ENCODE measurements at places on chromosomes 1 and 21. TPM values are rescaled to one million over a fixed set of nuclear protein-coding genes. Genes with fewer than 3 reads are reported as not detected.

Gene RNF223
- total RNA-seq: not detected

Gene INSRR
- not detected for total RNA-seq

DNA sequence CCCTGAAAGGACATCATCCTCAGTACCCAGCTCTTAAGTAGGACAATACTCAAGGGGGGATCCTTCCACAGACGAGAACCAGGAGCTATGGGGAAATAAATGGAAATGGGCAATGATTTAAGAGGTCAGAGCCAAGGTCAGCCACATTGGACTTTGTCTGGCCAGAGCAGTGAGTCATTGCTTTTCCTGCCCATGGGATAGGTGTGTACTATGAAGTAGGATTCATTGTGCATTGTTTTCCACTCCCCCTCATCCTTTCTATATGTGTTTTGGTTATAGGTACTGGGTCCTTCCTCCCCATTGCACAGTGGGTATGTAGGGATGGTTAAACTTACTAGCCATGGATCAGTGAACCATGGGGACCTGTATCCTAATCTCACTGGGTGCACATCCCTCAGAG is 328.9 kb upstream of the USP25 start:
- no peak for DNase-seq

- DNase-seq: no peak
Measured at GRCh38 chr21:39094087-39094780, 89.0 kb downstream of the PSMG1 start.

GRCh38 chr1:6028042-6028850 is 17.4 kb upstream of the KCNAB2 start:
- peak; percentile 11 for DNase-seq

DNA sequence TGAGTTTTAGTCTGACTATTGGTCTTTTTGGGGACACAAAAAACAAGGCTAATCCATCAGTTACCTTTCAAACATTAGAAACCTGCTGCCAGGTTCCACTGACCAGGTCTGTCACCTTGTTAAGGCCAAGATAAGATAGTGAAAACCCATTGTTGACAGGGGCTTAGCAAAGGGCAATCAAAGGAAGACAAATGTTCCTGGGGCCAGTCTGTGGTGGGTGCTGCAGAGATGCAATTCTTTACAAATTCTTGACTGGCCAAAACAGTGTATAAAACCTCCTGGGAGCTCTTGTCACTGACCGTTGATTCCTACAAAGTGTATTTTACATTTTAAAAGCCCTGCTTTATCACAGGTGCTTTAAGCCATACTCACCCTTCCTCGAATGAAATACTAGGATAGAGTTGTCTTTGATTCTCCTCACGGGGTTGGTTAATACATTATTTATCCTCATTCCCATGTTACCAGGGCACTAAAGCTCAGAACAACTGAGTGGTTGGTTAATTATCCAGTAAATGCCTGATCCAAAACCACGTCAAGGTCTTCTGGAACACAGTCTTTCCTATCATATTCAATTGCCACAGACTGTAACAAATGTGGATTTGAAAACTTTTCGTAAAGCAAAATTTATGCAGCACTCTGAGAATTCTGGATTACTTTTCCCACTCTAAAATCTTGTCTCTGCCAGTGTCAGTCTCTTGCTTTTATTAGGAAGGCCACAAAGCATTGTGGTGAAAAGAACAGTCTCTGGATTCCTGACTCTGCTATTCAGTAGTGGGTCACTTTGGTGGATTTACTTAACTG is 77.2 kb downstream of the NRIP1 start:
- no peak for DNase-seq

Gene PRRX1
- total RNA-seq: 65.4 TPM

DNA sequence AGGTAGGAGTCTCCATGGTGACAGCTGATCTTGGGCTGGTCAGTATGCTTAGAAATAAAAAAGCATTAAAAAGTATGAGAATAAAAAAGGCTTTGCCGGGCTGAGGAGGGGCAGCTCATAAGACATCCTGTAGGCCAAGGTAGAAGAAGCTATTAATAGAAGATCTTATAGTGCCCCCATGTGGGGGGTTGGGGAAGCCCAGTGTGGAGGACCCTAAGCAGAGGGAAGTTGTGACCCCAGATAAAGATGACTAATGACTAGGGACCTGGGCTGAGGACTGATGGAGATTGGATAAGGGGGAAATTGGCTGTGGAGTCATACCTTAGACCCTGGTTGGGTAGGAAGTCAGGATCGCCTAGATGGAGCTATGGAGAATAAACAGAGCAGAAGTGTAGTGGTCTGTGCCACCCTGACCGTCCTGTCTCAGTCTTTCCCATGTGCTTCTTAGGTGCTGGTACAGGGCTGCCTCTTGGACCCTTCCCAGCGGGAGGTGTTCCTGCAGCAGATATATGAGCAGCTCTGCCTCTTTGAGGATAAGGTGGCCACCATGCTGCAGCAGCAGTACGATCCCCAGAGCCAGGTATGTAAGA is 25.0 kb downstream of the SZT2 start:
- DNase-seq: peak; percentile 52

GRCh38 chr21:35249636-35250035 is 200.5 kb upstream of the RUNX1 start:
- no peak for DNase-seq

Gene GBP3
- 50.0 TPM for total RNA-seq

Gene CELA2A
- total RNA-seq: not detected

DNA sequence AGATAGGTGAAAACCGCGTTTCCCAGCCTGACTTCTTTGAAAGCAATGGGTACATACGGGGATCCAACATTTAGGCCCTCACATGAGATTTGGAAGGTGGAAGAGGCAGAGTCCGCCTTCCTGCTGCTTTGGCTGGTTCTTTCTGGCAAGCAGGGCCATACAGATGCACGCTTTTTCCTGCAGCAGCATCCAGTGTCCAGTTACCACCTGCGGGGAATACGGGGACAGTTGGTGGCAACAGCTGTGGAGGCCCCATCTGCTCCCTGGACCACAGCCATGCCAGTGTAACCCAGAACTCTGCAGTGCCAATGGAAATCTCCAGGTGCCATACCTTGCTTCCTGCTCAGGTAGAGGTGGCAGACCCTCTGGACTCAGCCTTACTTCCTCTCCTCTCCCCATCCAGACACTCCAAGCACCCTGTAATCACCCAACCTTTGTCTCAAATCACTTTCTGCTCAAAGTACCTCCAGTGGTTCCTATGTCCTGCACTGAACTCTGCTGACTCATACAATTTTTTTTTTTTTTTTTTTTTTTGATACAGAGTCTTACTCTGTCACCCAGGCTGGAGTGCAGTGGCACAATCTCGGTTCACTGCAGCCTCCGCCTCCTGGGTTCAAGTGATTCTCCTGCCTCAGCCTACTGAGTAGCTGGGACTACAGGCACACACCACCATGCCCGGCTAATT is 68.3 kb downstream of the SLC16A1 start:
- DNase-seq: no peak

DNA sequence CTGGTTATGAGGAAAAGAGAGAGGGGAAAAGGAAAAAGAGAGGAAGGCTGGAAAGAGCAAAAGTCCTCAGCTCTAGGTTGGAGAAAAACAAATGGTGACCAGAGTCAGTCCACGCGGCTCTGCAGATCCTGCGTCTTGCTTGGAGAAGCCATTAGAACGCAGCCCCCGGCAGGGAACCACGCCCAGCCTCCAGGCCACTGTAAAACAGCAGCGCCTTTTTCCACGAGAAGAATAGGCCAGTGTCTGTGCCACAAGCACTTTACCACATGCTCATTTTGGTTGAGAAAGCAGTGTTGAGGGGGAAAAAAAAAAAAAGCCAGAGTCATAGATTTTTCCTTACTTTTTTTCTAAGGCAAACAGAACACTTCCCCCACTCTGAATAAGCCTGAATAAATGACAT is 846.9 kb upstream of the ADAMTS5 start:
- no peak for DNase-seq

Gene OR2C3
- not detected for total RNA-seq

- DNase-seq: no peak
Measured at GRCh38 chr1:219372916-219373615, 199.4 kb downstream of the LYPLAL1 start.

DNA sequence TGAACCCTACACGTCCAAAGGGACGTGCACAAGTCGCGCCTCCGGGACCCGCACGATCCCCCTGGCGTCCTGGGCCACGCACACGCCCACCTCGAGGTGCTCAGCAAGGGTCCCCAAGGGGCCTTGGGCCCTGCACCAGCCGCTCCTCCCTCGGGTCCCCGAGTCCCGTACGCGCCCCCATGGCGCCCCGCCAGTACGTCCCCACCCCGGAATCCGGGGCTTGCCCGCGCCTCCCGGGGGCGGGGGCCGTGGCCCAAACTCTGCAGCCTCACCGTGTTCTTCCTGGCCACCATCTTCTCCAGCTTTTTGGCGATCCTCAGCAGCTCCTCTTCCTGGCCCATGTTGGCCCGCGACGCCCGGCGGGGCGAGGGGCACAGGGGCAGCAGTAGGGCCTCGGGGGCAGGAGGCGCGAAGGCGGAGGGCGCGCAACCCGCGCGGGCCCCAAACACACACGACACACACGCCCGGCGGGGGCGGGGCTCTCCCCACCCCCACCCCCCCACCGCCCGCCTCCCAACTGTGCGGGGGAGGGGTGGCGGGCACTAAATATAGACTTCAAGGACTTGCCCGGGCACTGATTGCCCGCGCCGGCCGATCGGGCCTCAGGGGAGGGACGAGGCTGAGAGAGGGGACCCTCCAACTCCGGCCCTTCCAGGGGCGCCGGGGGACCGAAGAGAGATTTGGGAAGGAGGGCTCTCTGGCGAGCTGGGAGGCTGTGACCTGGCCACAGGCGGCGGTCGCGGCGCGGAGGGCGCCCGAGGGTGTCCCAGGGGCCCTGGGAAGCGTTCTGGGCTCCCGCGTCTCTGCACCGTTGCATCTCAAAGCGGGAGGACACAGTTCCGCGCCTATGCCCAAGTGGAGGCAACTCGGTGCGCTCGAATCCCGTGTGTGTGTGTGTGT is at the start of gene TCEA3:
TCEA3 (minus strand) TSS at position 456 of the 900 bp plus-strand sequence; CDS start at position 341, 115 bp downstream.
- DNase-seq: no peak

DNA sequence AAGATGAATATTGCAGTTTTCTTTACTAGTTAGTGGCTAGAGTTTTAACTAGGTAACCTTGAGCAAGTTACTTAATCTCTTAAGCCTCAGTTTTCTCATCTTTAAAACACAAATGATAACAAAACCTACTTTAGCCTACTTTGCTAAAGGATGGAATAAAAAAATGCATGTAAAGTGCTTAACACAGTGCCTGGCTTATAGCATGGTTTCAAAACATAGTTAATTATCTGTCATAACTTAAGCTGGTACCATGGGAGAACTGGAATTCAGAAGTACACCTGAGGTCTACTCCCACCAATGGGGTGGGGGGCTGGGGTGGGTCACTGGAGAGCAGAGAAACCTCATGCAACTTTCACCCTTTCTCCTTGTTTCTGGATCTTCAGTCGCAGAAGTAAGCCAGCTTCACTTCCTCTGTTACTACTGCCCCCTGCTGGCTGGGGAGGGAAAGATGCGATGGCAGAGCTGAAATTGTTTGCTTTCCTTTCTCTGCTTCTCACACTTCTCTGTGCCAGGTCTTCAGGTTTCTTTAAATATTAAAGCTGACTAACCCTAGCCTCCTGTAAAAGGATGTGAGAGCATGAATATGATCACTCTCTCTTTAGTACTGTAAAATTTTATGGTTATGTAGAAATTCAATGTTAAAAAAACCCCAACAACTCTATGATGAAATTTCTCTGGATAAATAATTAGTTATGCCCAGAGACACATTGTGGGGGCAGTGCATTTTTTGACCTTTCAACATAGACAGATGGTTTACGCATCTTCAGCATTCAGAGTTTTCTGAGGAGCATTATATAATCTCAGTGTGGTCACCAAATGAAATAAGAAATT is 324.2 kb downstream of the HLX start:
- DNase-seq: peak; percentile 74

DNA sequence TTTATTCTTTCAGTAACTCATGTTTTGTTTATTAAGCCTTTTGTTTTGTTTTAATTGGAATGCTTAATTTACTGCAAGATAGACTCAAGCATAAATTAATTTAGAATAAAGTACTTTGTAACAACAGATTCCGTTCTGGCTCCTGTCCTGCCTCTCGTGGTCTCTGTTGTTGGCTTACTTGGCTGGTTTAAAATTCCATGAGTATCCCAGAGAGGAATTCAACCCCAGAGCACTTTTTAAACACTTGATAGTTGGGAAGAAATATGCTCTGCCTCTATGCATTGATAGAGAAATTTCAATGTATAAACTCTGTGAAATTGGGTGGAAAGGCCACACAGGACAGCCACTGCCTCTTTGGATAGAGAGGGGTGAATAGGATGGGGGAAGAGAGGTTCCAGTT is 89.7 kb downstream of the ATP5PO start:
- DNase-seq: peak; percentile 65

DNA sequence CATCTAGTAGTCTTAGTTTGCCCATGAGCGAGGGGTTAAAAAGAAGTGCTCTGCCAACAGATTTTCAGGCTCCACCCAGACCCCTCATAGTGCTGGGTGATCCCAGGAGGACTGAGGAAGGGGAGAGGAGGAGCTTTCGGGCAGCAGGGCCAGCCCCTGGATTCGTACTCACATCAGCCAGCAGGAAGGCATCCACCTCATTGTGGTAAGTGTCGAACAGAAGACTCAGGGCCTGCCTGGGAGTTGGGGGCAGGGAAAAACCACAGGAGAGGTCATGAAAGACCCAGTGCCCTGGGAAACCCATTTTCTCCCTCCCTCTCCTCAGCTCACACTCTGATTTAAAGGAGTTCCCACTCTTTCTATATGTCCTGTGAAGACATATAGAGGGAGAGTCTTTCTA is 34.9 kb downstream of the PIK3C2B start:
- DNase-seq: no peak

DNA sequence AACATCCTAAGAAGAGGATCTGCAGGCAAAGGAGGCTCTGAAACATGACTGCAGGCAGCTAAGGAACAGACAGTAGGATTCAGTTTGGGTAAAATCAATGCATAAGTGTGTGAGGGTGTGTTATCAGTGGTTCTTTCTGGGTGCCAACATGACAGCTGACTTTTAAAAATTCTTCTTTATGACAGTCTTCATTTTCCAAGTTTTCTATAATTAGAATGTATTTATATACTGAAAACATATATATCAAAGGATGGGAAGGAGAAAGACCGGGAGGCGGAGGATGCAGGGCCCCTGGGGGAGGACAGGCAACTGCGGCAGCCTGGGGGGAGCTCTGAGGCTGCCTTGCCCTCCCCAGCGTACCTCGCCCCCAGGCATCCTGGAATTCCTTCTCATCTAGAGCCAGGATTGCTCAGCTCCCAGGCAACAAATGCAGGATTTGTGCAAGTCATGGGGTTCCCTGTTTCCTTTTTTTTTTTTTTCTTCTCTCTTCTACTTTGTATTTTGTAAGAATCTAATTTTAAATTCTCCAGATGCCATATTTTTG is 104.8 kb downstream of the CSMD2 start:
- no peak for DNase-seq

Measured in IMR-90 (cell line).